SK-MEL-5 (cell line): ENCODE measurements at places on chromosomes 16 and 17.
A peak's percentile ranks its signal among the peaks of the same experiment; 100 is the strongest.

DNA sequence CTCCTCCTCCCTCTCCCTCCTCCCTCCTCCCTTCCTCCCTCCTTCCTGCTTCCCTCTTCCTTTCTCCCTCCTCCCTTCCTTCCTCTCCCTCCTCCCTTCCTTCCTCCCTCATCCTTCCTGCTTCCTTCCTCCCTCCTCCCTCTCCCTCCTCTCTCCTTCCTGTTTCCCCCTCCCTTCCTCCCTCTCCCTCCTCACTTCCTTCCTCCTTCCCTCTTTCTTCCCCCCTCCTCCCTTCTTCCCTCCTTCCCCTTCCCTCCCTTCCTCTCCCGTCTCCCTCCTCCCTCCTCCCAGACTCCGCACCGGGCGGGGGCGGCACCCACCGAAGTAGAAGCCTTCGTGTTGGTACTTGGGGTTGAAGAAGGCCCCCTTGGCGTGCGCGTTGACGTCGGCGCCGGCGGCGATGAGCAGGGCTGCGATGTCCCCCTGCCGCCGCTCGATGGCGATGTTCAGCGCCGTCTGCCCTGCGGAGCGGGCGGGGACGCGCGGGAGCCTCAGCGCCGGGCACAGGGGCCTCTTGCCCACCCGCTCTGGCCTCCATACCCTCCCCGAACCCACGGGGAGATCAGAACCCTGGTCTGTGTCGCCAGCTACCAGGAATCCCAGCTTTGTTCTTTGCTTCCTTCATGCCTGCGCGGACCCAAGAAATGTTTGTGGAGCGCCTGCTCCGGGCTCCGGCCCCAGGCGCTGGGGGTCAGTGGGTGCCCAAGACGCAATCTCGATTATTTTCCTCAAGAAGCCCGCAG, 22.2 kb downstream of the TRPV3 start:
- peak; percentile 24 for DNase-seq

DNA sequence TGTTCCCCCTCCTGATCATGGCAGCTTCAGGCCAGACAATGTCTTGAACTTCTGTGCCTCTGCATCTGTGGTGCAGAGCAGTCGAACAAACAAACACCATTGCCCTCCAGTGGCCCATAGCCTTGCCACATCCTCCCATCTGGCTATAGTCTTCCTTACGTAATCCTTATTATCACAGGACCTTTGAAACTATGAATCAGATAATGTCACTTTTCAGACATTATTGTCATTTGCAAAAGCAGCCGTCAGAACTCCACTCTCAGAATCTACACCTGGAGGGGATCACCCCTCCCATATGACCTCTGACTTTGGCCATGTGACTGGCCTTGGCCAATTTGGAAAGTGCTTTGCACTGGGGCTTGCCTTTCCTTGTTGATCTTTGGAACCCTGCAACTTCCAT, 387.3 kb downstream of the MAF start:
- DNase-seq, result no peak

DNA sequence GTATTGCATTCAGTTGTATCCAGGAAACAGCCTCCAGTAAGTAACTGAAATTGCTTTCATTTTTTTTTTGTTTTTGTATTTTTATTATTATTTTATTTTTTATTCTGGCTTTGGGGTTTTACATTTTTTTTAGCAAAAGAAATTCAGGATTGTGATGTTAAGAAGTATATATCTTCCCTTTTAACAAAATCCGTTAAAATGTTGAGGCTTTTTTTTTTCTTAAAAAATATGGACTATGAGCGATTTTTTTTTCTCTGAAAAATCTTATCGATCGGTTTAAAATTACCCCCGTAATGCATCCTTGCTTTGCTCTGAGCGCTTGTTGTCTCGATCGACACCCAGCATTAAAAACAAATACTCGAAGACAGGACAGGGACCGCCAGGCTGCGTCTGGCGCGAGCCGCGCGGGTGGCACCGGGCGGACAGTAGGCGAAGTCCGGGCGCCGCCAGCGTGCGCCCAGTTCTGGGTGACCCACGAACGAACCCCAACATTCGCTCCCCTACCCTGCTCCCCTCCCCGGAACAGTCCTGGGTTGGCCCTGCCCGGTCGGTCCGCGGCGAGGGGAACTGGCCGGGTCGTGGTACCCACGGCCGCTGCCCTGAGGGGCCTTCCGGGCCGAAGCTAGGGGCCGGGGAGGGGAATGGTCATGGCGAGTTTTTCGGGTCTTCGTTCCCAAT, 482 bp downstream of the BAHCC1 start:
- peak; percentile 36 for DNase-seq

DNA sequence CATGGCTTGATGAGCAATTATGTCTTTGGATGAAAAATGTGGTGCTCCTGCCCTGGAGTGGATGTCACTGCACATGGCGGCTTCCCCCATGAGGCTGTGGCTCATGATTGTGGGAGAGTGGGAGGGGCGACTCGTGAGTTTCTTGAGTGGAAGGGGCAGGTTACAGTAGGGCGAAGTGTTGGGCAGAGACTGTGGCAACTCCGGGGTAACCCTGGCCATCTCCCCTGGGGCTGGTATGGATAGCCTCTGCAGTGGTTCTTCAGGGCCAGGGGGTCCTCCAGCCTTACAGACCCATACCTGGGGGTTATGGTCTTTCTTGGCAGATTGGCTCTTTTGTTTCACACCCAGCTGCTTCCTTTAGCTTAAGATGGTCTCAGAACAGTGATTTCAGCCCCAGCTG, 1.3 kb upstream of the TNS4 start:
- no peak for DNase-seq

DNA sequence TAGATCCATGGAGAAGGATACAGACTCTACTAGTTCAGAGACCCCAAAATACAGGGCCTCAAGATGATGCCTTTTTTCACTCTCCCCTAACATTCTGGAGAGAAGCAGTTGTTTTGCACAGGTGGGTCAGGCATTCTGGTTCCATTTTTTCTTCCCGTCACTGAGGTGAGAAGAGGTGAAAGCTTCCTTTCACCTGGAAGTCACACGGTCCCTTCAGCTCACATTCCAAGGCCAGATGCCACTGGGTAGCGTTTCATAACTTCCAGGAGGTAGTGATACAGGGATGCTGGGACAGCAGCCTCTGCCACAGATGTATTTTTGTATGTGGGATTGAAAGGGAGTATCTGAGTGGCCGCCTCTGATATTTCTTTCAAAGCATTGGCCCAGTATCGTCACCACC, 1.9 kb downstream of the CDK10 start:
- no peak for DNase-seq

DNA sequence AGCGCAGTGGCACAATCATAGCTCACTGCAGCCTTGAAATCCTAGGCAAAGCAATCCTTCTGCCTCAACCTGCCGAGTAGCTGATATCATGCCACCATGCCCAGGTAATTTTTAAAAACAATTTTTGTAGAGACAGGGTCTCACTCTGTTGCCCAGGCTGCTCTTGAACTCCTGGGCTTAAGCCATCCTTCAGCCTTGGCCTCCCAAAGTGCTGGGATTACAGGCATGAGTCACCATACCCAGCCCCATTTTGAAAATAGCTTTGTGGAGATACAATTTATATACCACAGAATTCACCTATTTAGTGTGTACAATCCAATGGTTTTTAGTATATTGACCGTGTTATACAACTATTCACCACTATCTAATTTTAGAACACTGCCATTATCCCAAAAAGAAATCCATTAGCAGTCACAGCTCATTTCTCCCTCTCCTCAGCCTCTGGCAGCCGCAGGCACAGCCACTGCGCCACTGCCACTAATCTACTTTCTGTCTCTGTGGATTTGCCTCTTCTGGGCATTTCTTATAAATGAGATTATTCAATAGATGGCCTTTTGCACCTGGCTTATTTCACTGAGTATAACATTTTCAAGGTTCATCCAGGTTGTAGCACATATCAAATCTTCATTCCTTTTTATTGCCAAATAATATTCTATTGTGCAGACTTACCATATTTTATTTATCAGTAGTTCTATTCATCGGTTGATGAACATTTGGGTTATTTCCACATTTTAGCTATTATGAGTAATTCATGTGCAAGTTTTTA, 6.5 kb downstream of the RNF157 start:
- no peak for DNase-seq

- DNase-seq, result no peak
These were observed 18.2 kb downstream of the RHOT1 start for GRCh38 chr17:32160526-32160925.

- peak; percentile 88 for DNase-seq
These were observed 4.5 kb downstream of the TMEM100 start for GRCh38 chr17:55717898-55718735.

- DNase-seq, result no peak
These were observed 954 bp downstream of the IL32 start for GRCh38 chr16:3066440-3066748.

DNA sequence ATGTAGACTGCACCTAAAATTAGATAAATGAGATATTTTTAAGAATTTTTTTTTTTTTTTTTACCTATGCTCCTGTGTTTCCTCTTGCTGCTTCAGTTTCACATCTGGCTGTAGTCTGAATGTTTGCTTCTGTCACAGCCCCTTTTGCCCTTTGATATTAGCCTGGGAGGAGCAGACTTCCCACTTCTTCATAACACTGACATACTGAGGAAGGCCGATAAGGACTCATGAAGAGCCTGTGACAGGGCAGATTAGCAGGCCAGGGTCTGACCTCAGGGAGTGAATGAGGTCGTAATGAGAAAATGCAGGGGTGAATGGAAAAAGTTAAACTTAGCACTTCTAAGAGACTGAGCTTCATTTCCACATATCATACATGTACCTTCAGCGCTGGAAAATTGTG, at the start of gene SLFN14:
SLFN14 (minus strand) TSS at position 117 of the 400 bp plus-strand sequence. CDS start 2,757 bp downstream, outside the sequence.
- no peak for DNase-seq

- no peak for DNase-seq
These were observed 28.2 kb upstream of the CCL1 start for GRCh38 chr17:34391241-34391640.

DNA sequence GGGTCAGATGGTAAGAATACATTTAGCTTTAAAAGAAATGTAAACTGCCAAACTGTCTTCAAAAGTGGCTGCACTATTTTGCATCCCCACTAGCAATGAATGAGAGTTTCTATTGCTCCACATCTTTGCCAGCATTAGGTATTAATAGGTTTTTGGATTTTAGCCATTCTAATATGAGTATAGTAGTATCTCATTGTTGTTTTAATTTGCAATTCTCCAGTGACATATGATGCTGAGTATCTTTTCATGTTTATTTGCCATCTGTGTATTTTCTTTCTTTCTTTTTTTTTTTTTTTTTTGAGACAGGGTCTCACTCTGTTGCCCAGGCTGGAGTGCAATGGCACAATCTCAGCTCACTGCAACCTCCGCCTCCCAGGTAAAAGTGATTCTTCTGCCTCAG, 24.3 kb upstream of the MARCHF10 start:
- DNase-seq, result no peak

GRCh38 chr17:67620636-67621035, 97.1 kb upstream of the NOL11 start:
- no peak for DNase-seq

GRCh38 chr17:81558941-81559806, 7.0 kb upstream of the FAAP100 start:
- peak; percentile 79 for DNase-seq

DNA sequence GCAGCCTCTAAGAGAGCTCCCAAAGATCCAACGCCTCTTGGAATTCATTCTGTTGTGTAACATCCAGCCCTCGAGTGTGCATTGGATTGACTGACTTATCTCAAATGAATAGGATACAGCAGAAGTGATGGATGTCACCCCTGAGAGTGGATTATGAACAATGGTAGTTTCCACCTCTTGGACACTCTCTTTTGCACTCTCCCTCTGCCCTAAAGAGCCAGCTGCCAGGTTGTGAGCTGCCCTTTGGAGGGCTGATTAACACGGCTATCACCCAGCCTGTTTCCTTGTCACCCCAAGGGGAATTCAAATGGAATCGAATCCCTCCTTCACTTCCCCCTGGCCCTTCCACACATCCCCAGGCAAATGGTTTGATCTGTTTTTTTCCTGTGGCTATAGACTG, 21.2 kb upstream of the HAPSTR1 start:
- DNase-seq, result no peak

- no peak for DNase-seq
These were observed 349.4 kb downstream of the SOX9 start for GRCh38 chr17:72470121-72470705.

- no peak for DNase-seq
These were observed 59.0 kb downstream of the ANKFY1 start for GRCh38 chr17:4204710-4205173.

- no peak for DNase-seq
These were observed 28.2 kb downstream of the B9D1 start for GRCh38 chr17:19334331-19334730.

- no peak for DNase-seq
These were observed 11.7 kb downstream of the CMTM3 start for GRCh38 chr16:66616169-66616568.

DNA sequence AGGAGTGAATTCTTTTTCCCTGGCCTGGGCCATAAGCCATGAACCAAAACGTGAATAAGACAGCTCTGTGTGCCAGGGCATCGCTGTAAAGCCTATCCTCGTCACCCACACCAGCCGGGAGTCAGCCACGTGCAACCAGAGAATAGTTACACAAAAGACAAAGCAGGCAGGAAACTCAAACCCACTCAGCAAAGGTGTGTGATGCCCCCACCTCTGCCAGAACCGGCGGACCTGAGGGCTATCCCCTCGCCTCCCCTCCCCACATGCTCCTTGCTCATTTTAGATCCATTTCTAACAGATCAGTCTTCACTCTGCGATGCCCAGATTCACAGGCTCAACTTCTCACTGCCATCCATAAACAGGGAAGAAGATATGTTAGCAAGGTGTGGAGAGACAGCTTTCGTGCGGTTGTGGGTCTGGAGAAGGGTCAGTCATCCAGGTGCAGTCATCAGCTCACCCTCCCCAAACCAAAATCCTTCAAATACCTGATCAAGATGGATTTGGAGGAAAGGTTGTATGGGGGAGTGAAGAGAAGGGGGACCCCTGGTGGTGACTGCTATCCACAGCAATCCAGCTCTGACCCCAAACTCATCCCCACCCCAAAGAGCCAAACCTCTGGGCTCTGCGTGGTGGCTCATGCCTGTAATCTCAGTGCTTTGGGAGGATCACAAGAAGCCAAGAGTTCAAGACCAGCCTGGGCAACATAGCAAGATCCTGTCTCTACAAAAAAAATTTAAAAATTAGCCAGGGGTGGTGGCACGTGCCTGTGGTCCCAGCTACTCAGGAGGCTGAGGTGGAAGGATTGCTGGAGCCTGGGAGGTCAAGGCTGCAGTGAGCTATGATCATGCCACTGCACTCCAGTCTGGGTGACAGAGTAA, 219.2 kb downstream of the C16orf78 start:
- peak; percentile 46 for DNase-seq

- no peak for DNase-seq
These were observed 26.3 kb downstream of the NLRP1 start for GRCh38 chr17:5557990-5558389.

DNA sequence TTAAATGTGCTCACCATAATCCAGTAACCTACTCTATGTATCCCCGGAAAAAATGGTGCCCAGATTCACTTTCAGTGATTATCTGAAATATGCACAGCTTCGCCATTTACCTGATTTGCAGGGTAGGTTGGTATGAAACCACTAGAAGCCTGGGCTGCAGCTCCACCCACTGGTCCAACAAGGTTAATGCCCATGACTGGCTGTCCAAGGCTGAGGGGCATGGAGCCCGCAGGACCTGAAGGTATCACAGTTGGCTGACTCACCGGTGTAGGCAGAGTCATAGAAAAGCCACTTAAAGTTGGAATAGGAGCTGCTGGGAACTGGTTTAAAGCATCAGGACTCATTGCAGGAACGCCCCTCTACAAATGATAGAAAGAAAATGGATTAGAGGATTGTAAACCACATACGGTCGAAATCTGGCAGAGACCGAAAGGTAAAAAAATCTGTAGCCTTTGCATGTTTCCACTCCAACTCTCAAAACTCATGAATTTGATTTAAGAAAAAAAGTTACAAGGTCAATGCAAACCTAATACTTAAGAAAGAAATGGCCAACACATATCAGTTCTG, 38.6 kb downstream of the SYNRG start:
- peak; percentile 79 for DNase-seq
